Astrocyte of the hippocampus (primary cell): ENCODE measurements at places on chromosomes 7 and 10.
A peak's percentile ranks its signal among the peaks of the same experiment; 100 is the strongest.

- no peak for DNase-seq
Observed at GRCh38 chr10:128963211-128964099, 503.6 kb upstream of the MGMT start.

DNA sequence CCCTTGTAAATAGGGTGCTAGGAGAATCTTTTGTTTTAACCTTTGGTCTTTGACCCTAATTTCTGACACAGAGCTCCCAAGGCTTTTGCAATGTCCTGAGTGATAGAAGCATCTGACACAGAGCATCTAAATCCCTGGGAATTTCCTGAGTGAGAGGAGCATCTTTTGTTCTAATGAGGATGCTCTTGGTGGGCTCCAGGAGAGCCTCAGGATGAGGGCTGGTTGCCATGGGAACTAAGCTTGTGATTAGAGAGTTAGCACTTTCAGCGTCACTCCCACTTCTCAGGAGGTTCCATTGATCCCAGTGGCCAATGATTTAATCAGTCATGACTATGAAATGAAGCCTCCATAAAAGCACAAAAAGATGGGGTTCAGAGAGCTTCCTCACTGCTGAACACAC, 264.8 kb downstream of the KIF20B start:
- DNase-seq: no peak

DNA sequence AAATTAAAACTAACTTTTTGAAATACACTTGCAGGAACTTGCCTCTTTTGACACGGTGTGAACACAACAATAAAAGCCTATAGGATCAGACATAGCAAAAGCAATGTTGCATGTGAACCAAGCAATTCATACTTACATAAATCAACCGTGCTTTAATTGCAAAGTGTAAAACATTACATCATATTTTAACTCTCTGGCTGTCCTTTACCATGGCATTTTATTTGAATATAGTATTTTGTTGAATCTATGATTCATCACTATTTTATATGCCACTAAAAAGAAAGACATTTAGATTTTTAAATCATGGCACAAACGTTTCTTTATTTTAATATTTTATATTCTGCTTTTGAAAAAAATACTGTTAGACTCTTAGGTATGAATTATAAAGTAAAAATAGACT, 757.0 kb upstream of the KCND2 start:
- no peak for DNase-seq

GRCh38 chr10:71258046-71258445, 45.7 kb downstream of the UNC5B start:
- no peak for DNase-seq

DNA sequence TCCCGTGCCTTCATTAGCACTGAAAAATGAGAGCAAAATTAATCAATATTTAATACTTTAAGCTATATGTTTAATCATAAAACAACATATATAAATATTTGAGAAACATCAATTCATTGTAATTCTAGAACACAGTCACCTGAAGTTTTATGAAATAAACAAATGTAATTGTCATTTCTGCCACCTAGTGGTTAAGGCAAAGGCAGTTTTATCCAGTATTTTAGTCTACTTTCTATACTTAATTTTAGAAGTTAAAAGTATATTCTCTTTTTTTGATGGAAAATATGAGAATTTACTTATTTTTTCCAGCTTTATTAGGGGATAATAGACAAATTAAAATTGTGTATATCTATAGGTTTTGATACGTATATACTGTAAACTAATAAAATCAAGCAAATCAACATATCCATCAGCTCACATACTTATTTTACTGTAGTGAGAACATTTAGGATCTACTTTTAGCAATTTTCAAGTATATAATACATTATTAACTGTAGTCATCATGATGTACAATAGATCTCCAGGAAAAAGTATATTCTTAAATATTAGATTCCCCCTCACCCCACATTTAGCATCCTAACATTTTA, 16.9 kb downstream of the PCGF6 start:
- DNase-seq: peak; percentile 26

DNA sequence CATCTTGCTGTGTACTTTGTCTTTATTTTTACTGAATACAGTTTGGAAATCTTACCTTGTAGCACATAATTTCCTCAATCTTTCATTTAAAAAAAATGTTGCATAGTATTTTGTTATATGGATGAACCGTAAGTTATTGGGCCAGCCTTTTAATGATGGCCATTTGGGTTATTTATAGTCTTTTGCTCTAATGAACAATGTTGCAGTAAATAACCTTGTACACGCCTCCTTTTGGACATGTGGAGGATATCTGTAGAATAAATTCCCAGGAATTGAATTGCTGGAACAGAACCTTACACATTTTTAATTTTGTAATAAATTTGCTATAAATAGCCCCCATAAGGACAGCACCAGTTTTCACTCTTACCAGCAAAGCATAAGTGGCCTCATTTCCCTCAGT, 12.7 kb upstream of the PRF1 start:
- DNase-seq: no peak

DNA sequence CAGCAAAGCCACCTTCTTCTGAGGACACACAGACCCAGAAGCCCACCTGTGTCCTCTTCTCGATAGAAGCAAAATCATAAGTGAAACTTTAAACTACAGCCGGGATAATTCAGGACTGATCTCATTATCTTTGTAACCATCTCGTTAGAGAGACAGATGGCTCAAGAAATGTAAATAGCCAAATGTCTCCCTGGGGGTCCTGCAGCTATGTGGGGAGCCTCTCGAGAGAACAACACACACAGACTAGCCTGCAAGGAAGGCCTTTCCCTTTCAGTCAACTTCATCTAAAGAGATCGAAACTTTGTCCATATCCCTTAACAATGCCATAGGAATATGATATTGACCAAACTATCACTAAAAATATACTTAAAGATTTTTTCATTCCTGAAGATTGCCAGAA, 93.5 kb downstream of the VWC2 start:
- DNase-seq: no peak

DNA sequence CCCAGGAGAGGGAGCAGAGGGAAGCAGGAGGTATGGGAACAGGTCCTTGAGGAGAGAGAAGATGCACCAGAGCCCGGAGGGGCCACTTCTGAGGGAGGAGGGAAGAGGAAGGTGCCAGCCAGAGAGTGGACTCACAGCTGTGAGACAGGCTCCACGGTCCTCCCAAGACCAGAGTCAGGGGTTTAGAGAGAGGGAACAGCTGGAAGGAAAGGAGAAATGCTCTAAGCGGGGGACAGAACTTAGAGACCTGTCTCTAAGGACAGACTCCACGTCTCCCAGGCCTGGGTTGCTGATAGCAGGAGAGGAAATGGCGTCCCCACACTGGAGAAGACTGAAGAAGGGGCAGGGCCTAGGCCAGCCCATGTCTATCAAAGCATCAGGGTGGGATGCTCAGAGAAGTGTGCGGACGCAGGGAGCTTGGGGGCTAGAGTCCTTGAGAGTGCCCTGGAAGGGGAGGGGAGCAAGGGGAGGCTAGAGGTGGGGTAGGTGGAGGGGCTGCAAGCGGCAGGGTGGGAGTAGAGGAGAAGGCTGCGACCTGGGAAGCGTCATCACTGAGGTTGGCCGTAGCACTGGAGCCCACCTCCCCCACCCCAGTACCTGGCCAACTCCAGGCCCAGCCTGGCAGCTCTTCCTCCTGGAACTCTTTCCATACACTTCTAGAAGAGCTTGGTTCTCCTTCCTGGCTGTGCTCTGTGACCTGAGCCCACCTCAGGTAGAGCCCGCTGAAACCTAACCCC, 25.6 kb upstream of the GRID1 start:
- DNase-seq: no peak

GRCh38 chr10:132263866-132264265, 43.9 kb downstream of the STK32C start:
- DNase-seq: no peak

DNA sequence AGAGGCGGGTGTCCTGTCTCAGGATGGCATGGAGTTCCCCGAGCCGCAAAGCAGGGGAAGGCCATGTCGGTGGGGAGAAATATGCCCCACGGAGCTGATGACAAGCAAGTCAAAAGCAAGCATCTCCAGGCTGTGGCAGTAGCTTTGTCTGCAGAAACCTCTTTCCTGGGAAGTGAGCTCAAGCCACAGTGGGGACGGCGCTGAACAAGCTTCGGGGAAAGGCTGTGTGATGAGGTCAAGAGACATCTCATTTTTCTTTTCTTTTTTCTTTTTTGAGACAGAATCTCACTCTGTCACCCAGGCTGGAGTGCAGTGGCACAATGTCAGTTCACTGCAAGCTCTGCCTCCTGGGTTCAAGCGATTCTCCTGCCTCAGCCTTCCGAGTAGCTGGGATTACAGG, 62.6 kb downstream of the ELFN1 start:
- no peak for DNase-seq

DNA sequence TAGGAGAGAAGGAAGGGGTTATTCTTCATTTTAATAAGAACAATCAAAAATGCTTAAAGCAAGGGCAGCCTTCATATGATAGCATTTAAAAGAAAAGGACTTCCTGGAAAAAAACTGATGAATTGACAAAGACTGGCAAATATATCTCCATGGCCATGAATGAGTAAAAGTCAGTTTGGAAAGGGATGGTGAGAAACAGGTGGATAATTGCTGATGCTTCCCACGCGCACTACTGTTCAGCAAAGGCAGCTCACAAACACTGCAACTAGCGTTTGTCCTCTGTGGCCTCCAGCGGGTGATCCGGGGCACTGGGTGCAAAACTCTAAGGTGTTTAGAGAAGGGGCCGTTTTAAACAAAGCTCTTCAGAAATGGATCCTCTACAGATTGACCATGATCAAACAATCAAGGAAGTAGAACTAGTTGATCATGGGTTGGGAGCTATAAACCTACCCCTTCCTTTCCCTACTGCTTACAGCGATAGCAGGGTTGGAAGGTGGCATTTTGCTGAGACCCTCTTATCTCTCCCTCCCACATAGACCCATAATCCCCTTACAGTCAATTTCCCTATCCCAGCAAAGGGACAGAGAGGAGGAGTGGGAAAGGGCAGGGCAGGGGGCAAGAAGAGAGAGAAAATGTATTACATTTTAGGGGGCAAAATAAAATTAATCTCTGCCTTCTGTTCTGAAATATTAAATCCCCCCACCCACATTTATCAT, 53.8 kb downstream of the SMURF1 start:
- no peak for DNase-seq

- DNase-seq: no peak
Observed at GRCh38 chr7:98078197-98078870, 28.3 kb upstream of the LMTK2 start.

GRCh38 chr7:47852330-47853245, 95.7 kb downstream of the PKD1L1 start:
- DNase-seq: no peak

GRCh38 chr7:96179837-96180236, 142.1 kb downstream of the SLC25A13 start:
- DNase-seq: no peak

- peak; percentile 74 for DNase-seq
Observed at GRCh38 chr7:94698275-94698674, 42.3 kb upstream of the SGCE start.

GRCh38 chr10:22619101-22619500, 95.3 kb downstream of the PIP4K2A start:
- DNase-seq: peak; percentile 83

GRCh38 chr10:30686708-30687107, 57.2 kb upstream of the LYZL2 start:
- DNase-seq: no peak

- peak; percentile 30 for DNase-seq
Observed at GRCh38 chr10:70440296-70441160, 953 bp downstream of the NODAL start.
